Body of pancreas (tissue), 4 donors: ENCODE measurements at places on chromosomes 4 and X. TPM values are rescaled to one million over a fixed set of nuclear protein-coding genes. Genes with fewer than 3 reads are reported as not detected.

DNA sequence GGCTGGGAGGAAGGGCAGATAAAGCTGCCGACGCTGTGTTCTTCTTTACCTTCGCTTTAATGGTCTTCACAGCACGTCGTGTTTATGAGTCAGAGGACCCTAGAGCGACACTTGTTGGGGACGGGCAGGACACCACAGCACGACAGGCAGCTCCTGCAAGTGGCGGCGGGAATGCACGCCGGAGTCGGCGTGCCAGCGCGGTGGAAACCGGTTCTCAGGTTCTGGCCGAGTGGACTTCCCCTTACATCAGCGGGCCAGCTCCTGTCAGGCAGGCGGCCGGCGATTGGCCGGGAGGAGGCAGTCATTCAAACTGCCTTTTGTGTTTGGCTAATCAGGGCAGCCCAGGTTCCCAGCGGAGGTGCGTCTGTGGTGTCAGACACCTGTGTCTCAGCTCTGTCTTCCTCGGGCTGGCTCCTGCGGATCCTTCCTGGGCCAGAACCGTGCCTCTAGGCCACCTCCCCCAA, 150.9 kb downstream of the SHROOM3 start:
- DNase-seq: peak; percentile 96

DNA sequence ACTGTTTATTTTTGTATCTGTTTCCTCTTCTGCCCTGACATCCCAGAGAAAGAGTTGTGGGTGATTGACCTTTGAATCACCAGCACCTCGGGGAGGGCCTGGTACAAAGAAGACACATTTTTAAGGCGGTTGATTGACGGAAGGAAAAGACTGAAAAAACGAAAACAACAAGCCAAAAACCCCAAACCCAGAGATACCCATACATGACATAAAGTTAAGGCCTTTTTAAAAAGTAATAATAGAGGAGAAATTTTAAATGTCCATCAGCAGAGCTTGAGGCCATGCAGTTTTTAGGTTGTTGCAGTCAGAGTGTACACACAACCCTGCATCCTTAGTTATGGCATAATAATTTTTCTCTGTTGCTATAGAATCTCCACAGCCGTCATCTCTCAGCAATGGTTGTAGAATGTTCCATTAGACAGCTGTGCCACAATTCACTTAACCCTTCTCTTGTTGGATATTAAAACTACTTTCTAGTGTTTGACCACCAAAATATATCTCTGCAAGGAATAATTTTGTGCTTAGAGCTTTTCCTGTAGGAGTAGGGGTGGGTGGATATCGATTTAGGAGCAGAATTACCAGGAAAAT, 110.2 kb downstream of the GNL3L start:
- DNase-seq: no peak

DNA sequence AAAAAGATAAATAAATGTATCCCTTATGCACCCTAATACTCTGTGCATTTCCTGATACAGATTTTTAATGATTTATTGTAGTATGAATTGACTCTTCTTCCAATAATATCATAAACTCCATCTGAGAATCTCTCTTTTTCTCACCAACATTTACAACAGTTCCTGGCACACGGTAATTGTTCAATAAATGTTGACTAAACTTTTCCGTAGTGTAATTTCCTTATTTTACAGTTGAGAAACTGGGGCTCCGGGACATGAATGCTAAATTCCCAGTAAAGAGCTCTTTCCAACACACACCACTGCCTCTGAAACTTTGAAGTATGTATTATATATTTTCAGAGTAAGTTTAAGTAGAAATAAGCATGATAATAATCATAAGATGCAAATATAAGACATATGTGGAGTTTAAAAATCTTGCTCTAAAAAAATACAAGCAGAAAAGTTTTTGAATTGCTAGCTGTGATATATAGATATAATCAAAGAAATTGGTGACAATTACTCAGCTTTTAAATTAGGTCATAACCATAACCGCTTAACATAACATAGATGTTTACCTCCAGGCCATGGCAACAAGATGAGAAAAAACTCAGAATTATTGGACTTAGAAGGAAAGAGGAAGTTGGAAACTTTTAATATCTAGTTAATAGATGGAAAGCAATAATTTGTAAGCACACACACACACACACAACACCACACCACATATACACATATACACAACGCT, 28.2 kb upstream of the ANTXR2 start:
- DNase-seq: no peak

GRCh38 chrX:108270739-108271396, 167.4 kb downstream of the COL4A6 start:
- no peak for DNase-seq

Gene ADH4
- total RNA-seq: not detected
